ENCODE measurements at places on chromosomes 3 and 15.

DNA sequence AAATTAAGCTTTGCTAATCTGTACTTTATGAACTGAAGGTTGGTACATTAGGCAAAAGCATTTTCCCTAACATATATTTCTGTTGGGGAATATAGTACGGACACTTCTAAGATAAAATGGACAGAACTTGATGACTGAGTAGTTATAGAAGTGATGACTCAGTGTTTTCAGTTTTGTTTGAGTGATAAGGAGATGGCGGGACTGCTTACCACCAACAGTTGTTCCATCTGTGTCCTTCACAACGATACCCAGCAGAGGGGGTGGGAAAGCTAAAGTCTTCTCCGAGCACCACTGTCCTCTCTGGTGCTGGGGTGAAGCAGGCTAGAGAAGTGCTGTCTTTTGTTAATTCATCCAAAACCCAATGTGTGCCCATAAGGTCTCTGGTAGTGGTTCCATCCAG is 195.8 kb downstream of the CD47 start:
- DNase-seq, result no peak

GRCh38 chr3:182626484-182627467 is 166.5 kb upstream of the ATP11B start:
- DNase-seq, result no peak

DNA sequence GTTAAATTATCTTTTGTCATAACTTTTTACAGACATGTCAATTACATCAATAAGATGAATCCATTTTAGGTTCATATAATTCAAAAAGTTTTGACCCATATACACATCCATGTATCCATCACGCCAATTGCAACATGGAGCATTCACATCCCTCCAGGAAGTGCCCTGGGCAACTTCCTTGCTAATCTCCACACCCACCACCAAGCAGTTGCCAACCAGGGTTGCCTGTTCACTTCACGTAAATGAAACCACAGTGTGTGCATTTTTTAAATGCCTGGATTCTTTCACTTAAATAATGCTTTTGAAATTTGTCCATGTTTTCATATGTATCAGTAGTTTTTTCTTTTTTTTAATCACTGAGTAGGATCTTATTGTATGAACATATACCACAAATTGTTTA is 40.7 kb upstream of the LYZL4 start:
- DNase-seq, result peak; percentile 23

DNA sequence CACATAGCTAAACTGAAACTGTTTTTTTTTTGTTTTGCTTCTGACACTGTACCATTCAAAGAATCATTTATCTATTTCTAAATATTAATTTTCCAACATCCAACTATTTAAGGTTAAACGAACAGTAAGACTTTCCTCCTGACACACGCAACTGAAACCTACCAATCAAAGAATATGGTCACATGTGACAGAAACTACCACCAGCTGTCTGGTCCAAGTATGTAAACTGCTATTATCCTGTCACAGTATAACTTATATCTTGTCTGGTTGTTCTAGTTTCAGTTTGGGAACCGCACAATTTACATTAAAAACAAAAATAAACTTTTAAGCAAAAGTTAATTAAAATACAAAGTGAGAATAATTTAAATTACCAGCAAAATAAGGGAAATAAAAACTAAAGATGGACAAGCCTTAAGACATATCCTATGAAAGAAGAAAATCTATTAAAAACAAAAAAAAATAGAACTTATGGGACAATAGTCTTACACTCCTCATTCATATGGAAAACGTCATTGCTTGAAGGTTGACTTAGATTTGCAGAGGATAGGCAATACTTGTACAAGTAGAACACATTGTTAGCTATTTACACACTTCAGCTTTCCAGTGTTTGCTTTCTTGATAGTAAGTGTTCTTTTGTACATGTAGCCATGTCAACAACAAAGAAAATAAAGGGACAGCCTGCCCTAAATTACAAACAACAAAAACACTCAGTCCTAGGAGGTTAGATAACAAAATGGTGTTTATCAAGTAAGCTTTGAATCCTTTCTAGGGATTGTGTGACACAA is 26.8 kb upstream of the CHRM5 start:
- no peak for DNase-seq

DNA sequence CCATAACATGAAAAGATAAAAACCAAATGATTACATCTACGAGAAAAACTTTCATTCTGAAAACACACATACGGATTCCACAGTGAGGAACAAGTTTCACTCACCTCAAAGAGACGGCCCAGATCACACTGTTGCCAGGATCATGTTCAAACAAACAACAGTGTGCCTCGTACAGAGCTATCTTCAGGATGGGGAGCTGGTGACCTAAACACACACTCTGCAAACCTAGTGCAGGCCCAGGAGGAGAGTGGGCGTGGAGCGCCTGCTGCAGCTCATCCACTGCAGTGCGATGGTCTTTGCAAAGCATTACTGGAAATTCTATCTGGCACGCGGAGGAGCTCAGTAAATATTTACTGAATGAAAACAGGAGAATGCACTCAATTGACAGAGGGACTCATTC is 38.5 kb downstream of the TAMM41 start:
- DNase-seq, result no peak

GRCh38 chr3:44899683-44900367 is 25.4 kb downstream of the TGM4 start:
- no peak for DNase-seq

GRCh38 chr3:122857019-122857418 is 62.1 kb downstream of the SLC49A4 start:
- DNase-seq, result peak; percentile 78

- DNase-seq, result no peak
Observed at GRCh38 chr15:83998486-83998885, 237.1 kb upstream of the GOLGA6L4 start.

DNA sequence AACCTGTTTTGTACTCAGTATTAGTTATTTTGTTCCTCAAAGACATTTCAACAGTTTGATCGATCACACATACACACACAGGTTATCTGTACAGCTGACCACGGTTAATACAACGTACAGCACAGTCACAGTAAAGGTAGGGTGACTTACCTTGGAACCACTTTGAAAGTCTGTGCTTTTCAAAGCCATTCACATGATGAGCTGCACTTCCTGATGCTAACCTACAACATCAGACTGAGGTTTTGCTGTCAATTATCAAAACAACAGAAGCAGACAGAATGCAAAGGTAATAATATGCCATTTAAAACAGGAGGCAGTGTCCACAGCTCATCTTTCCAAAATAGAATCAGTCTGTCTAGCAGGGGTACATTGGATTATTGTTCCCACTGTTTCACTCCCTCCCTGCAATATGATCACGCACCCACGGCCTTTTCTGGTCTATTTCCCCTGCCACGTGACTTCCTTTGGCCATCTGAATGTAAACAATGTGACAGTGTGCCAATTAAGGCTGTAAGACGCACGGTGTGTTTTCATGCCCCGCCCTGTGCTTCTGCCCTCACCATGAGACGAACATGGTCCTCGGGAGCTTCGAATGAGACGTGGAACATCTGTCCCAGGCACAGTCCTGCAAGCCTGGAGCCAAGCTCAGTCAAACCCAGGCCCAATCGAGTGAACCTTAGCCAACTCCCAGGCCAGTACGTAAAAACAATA is 102.4 kb downstream of the FMN1 start:
- DNase-seq, result no peak

GRCh38 chr15:55661428-55661827 is 73.3 kb upstream of the PYGO1 start:
- peak; percentile 80 for DNase-seq

DNA sequence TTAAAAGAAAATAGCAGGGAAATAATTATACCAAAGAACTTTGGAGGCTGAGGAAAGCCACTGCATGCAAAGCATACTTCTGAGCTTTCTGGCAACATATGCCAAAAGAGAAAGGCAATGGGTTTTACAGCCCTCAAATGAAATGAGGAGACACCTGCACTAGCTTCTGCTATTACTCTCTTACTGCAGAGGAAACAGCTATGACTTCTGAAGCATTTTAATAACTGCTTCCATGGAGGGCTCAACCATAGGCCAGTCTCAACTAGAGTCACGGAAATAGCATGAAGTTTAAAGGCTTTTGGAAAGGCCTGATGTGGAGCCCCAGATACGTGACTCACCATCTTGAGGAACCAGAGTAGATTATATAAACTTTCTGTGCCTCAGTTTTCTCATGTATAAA is 114.8 kb downstream of the OXNAD1 start:
- DNase-seq, result no peak

DNA sequence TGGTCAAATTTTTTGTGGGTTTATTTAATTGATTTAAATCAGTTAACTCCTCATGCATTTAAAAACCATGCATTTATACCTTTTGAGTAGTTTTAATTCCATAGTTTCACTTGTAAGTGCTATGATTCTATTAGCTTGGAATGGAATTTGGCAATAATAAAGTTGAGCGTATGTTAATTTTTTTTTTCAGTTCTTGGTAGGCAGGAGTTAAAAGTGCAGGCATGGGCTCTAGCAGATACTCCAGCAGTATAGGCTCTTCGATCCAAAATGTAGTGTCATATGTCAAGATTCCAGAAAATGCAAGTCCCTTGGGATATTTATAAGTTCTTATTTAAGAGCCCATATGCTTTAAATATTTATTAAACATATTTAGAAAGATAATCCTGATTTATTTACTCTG is 70.3 kb downstream of the LYSMD4 start:
- DNase-seq, result no peak

DNA sequence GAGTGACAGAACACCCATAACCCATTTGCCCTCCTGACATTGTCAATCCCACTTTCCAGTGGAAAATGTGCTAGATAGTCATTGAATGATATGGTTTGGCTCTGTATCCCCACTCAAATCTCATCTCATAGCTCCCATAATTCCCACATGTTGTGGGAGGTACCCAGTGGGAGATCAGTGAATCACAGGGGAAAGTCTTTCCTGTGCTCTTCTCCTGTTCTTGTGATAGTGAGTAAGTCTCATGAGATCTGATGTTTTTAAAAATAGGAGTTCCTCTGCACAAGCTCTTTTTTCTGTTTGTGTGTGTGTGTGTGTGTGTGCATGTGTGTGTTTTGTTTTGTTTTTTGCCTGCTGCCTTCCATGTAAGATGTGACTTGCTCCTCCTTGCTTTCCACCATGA is 191.7 kb downstream of the ARRDC4 start:
- no peak for DNase-seq

DNA sequence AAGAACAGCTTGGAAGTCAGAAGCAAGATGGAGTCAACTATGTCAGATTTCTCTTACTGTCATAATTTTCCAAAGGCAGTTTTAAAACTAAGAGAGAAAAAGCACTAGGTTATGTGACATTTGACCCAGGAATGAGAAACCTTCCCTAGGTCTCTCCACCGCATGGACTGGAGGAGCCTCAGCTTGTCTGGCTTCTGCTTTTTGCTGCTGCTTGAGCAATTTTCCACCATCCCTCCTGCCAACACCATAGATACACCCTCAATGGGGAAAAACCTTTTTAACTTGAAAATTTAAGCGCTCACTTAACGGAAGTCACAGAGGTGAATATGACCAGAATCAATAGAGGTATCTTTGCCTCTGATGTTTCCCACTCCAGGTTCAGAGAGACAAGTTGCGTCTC is 17.8 kb upstream of the IREB2 start:
- no peak for DNase-seq

DNA sequence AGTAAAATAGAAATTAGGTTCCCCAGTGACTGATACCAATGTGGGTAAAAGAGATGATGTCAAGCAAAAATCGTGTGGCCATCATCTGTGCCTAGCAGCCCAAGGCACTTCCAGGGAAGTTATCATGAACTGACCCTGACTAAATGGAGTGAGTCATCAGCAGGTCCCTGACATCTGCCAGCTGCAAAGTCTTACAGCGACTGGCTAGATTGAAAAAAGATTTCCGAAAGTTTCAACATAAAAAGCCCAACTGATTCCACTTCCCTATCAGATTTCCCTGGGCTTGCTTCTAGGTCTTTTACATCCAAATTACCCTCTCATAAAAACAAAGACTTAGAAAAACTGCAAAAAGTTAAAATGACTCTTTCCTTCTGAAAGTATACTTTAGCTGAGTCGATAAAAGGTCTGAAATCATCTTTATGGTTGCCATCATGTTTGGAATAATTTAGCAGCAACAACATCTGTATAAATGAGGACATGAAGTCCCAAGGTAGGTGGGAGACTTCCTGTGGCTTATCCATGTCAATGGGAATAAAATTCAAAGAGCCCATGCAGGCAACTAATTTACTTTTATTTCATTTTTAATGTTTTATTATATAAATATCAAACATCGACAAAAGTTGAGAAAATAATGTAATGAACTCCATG is 342.8 kb downstream of the ERC2 start:
- DNase-seq, result peak; percentile 89

DNA sequence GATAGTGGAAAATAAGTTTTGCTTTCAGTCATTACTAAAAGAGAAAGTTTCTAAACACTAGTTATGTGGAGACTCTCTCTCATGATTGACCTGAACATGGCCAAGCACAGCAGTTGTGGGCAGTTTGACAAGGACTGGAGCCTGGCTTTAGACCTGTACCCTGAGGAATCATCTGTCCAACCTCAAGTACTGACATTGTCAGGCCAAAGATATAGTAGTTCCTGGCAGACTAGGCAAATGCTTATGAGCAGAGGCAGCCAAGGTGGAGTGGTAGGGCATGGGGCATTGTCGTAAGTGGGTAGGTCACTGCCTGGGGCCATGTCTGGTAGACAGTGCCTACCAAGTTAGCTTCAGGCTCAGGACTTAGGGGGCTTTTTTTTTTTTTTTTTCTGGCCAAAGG is 20.9 kb downstream of the PLAAT1 start:
- DNase-seq, result no peak

DNA sequence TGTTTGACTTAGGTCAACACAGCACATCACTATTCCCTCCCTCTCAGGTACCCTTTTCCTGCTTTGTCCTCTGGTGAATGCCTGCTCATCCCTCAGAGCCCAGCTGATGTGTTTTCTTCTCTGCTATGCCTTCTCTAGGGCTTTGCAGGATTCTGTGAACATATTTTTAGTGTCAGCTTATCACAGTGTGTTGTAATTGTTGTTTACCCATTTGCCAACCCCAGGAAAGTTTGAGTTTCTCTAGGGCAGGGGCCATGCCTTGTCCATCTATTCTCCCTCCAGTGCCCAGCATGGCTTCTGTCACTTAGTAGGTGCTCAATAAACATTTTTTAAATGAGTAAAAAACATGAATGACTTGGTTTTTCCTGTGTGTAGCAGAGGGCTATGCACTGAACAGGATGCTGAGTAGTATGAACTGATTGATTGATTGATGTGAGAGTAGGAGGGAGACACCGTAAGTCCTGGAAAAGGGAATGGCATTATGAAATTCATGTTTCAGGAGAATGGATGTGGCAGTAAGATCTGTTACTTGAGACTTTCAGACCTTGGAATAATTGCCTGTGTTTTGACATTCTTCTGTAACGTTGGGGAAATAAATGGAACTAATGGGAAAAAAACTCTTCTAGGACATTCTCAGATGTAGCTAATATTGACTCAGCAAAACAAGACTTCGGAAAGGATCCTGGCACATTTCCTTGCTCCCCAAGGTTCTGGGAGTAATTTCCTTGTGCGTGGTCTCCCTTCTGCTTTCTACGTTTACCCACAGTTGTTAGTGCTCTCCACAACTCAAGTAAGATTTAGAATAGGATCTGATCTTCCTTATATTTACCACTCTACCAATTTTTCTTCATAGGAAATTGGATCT is 267.3 kb upstream of the TBL1XR1 start:
- peak; percentile 17 for DNase-seq

Data from fibroblast of the aortic adventitia (primary cell).